CD4-positive, alpha-beta T cell treated with Interleukin-12 subunit alpha and Interleukin-12 subunit beta, for 1 hour (primary cell): ENCODE measurements at places on chromosomes 5 and 9.

DNA sequence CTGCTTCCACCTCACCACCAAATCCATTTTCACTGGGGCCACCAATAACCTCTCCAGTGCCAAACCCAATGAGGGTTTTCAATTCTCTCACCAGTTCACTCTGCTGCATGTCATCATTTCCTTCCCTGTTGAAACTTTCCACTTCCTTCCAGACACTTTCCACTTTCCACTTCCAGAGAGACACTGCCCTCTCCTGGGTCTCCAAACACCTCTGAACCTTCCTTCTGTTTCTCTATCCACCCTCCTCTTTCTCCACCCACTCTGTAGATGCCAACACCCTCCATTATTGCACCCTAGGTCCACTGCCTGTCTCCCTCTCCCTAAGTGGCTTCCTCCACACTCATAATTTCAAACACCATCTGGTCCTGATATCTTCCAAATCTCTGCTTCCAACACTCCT lies 39.6 kb downstream of the PDE6A start:
- no peak for DNase-seq

GRCh38 chr9:104963076-104963475 lies 35.1 kb upstream of the ABCA1 start:
- no peak for DNase-seq

DNA sequence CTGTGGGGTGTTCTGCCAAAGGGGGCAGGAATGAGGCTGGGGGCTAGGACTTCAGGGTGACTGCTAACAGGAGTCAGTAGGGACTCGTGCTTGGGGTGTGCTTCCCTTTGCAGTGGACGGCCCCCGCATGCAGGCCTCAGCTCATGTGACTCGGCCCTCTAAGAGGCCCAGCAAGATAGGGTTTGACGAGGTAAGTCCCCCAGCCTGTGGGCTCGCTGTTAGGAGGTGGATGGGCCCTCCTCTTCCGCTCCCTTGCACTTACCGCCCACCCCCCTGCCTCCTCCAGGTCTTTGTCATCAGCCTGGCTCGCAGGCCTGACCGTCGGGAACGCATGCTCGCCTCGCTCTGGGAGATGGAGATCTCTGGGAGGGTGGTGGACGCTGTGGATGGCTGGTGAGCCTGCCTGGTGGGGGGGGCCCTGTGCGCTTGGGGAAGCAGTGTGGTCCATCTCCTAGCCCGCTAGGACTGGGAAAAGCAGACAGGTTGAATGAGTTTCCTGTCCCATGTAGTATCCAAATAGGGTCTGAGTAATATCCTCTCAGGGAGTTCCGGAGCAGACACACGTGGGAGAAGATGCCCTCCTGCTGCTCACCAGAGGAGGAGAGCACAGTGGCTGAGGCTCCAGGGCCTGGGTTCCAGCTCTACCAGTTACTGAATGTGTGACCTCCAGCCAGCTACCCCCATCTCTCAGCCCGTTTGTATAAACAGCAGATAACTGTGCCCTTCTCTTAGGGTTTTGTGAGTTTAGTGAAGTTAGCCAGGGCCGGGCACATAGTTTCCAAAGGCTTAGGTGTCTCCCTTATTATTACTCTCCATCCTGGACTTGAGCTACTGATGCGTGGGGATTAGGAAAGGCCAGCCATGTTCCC lies 8.2 kb downstream of the CERCAM start:
- no peak for DNase-seq

- no peak for DNase-seq
These were observed 26.2 kb downstream of the GPR21 start for GRCh38 chr9:123059472-123060220.

DNA sequence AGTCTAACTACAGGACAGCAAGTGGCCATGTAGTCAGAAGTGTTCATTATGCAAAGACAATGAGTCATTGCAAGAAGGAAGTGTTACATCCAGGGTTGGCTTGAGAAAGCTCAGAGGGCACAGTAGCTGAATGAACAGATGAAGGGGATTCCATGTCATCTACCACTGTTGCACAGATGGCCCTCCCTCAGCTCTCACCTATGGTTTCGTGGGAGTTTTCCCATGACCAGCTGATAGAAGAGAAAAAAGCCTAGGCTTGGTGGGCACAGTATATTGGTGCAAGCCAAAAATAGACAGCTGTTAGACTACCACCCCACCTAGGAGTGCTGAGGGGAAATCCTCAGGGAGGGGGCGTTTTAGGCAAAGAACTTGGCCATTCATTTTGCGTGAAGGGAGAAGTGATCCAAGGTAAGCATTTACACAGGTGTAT lies 217.0 kb downstream of the DMRT2 start:
- DNase-seq: no peak

GRCh38 chr5:139763930-139764791 lies 31.4 kb upstream of the PSD2 start:
- peak; percentile 32 for DNase-seq
